ENCODE measurements at places on chromosomes 1 and 21.

DNA sequence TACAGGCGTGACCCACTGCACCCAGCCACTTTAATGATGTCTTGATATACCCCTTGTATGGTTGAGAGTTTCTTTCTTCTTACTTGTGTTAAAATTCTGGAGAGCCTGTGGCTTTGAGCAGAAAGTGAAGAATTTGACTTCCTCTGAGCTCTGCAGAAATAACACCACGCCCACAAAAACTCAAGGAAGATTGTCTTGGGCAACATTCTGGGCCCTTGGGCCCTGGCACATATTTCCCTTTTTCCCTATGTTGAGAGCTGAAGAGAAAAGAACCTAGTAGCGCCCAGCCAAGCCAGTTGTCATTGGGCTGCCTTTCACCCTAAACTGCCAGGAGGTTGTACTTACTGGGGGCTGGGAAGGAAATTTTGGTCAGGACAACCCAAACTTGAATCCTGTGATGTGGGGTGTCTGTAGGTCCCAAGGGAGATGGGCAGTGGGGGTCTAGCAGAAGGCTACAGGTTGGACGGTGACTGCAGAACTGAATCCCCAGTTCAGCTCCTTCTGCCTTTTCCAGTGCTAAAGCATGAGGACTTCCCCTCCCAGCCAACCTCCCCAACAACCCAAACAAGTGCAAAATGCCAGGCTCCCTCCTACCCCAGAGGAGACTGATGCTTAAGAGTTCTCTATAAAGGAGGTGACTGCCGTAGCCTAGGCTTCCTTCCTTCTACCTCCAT lies 11.7 kb upstream of the SNAPIN start:
- DNase-seq, result no peak

- peak; percentile 3 for DNase-seq
Observed at GRCh38 chr1:198018529-198018928, 101.4 kb downstream of the LHX9 start.

GRCh38 chr1:232486006-232486405 lies 143.9 kb downstream of the SIPA1L2 start:
- DNase-seq, result no peak

GRCh38 chr1:114040273-114041015 lies 61.2 kb downstream of the OLFML3 start:
- peak; percentile 4 for DNase-seq

DNA sequence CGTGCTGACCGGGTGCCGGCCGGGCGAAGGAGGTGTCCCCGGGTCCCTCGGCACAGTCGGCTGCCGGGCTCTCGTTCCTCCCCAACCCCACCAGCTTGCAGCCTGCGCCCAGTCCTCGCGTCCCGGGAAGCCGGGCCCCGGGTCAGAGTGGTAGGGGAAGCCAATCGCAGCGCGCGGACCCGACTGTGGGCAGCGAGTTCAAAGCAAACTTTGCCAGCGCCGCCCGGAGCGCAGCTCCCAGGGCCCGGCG lies 328 bp downstream of the MYCL start:
- DNase-seq, result no peak

DNA sequence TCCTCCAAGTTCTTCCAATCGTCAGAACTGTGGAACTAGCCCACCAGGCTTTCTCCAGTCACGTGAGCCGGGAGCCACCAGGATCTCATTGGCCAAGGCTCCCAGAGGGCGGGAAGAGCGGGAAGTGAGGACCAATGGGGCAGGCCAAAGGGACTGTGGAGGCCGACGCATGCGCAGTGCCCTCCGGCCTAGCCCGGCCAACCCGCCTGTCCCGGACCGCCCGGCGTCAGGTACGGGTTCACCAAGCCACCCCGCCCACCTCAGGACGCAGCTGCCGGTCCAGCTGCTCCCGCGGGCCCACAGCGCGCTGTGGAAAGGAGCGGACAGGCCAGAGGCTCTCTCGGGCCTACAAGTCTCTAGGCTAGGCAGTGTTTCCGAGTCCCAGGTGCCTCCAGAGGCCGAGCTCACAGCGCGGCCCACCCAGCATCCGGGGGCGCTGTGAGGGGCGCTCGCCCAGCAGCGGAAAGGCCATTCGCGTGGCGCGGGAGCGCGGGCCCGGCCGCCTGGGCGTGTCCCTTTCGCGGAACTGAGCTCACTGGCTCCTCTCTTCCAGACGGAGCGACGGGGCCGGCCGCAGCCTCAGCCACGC lies 10.9 kb downstream of the OR14I1 start:
- DNase-seq, result no peak
